ENCODE measurements at places on chromosomes 2 and 18. TPM values are rescaled to one million over a fixed set of nuclear protein-coding genes. Genes with fewer than 3 reads are reported as not detected.

- no peak overlapping the region for H3K27ac ChIP-seq
- no peak overlapping the region for H3K4me3 ChIP-seq
- no peaks in the 10 kb centered on the region for H3K36me3 ChIP-seq
- no peaks in the 10 kb centered on the region for H3K4me1 ChIP-seq
Measured at GRCh38 chr18:48571639-48572384, 33.0 kb downstream of the CTIF start.

Gene STK16
- 46.0 TPM for total RNA-seq

Gene SNTG2
- total RNA-seq: 3.8 TPM

Gene PIKFYVE
- total RNA-seq: 29.7 TPM

DNA sequence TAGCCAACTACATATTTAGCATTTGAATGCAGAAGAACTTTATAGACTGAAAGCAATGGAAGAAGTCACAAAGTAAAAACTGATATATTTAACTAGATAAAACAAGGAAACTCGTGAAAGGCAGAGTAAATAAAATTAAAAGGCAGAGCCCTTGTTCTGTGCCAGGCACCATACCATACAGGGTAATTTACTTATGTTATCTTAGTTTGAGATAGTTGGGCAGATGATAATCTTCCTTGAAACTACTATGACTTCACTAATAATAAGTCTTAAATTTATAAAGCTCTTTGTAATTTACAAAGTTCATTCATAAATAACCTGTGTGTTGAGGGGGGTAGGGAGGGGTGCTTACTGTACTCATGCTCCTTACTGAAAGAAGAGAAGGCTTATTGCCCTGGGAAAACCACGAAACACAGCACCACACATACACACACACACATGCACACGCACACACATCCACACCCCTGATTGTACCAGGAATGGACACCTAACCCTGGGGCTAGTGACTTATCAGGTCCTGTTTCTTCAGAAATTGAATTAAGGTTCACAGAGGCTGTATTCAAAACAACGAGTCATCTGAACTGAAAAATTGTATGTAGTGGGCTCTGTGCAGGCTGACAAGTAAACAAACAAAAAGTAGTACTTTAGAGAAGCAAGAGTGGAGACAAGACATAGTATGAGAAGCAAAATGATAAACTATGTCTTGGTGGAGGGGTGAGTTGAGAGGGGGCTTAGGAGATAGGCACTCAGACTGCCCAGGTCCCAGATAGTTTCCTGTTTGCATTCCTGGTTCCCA lies 38.1 kb downstream of the AGFG1 start:
- peak overlapping the region; percentile 5 for H3K4me3 ChIP-seq
- no peak for DNase-seq
- H3K36me3 ChIP-seq: peaks cover 3% of the 10 kb centered on the region
- peaks cover 71% of the 10 kb centered on the region for H3K4me1 ChIP-seq

DNA sequence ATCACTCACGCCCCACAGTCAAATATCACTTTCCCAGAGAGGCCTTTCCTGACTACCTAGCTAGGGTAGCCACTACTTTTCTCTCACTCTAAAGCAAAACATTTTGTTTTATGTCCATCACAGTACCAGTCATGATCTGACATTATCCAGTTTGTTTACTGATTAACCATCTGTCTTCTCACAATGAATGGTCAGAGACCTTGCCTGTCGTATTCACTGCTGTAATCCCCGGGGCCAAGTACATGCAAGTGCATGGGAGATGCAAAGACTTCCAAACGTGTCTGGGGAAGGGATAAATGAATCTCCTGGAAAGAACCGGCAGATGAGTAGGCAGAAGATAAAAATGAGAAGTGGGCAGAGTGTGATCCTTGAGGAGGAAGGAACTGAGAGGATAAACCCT lies 39.7 kb downstream of the THUMPD2 start:
- H3K4me1 ChIP-seq: peaks cover 14% of the 10 kb centered on the region
- H3K27me3 ChIP-seq: no peaks in the 10 kb centered on the region
- no peak overlapping the region for H3K27ac ChIP-seq
- DNase-seq: no peak

- peaks cover 4% of the 10 kb centered on the region for H3K27me3 ChIP-seq
- no peak for DNase-seq
- H3K4me1 ChIP-seq: no peaks in the 10 kb centered on the region
Measured at GRCh38 chr18:36411745-36412168, 114.2 kb downstream of the FHOD3 start.
